H1 (cell line): ENCODE measurements at places on chromosomes 12 and 14.

DNA sequence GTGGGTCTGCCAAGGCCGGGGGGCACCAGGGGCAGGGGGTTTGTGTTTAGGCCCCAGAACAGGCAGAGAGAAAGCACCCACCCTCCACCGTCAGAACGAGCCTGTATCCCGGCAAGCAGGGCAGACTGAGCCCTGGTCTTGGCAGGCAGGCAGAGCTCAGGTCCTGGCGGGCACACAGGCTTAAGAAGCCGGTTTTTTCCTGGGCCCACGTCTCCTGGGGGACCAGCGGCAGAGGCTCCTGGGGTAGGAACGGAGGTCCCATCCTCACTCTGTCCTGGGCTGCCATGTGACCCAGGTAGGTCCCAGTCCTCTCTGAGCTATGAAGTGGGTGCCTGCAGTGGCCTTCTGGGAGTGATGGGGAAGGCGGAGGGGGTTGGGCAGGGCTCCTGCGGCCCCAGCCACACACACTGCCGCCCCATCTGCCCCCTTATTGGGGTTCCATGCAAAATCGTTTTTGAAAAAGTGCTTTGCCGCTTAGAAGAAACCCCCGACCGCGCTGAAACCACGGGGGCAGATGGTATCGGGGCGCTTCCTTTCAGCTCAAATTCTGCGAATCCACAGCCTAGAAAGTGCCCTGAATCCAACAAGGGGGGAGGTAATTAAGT lies 24.2 kb downstream of the SH2B3 start:
- DNase-seq: no peak

DNA sequence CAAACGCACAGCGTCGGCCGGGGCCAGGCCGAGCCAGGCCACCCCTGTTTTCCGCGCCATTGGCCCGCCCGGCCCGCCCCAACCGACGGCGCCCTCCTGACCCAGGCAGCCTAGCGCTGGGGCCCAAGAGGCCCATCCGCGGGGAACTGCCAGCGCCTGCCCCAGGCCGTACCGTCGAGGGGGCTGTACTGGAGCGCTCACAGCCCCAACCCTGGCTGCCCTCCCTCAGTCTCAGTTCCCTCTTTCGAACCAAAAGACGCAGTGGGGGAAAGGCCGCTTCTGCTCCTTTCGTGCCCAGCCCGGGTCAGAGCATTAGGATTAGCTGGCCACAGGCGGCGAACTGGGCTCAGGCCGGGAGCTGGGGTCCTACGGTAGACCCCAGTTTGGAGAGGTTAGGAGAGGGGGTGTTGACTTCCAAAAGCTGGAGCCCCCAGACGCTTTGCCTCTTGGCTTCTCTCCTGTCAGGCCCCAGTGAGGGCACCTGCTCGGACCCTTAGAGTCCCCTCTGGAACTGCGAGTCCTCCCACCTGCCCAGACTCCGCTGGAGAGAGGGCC lies 1.9 kb downstream of the NKX2-1 start:
- peak; percentile 70 for DNase-seq

DNA sequence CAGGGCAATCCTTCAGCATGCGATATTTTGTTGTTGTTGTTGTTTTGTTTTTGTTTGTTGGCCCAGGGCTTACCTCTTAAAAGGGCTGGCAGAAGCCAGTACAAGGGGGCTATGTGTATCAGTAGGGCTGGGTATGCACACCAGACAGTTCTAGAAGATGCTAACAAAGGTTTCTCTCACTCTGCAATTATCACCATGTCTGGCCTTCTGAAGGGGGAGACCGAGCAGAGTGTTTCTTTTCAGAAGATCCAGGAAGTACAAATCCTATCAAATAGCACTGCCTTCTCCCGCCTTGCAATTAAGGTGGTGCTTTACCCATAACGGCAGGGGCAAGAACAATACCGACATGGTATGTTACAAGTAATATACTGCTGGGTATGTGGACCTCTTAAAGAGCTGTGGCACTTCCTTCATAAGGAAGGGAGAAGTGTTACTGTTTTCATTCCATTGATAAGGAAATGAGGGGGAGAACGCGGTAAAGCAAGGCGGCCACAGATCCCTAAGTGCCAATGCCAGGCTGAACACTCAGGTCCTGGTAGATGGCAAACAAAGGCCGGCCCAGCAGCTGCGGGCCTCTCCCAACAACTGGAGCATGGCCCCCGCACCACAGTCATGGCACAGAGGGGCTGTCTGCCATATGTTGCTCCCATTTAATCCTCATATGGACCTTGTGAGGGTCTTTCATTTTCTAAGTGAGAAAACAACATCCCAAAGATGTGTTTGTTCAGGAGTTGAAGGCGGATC lies 19.2 kb upstream of the CACNA2D4 start:
- peak; percentile 29 for DNase-seq

GRCh38 chr14:65222440-65222858 lies 120.1 kb upstream of the MAX start:
- DNase-seq: peak; percentile 80

DNA sequence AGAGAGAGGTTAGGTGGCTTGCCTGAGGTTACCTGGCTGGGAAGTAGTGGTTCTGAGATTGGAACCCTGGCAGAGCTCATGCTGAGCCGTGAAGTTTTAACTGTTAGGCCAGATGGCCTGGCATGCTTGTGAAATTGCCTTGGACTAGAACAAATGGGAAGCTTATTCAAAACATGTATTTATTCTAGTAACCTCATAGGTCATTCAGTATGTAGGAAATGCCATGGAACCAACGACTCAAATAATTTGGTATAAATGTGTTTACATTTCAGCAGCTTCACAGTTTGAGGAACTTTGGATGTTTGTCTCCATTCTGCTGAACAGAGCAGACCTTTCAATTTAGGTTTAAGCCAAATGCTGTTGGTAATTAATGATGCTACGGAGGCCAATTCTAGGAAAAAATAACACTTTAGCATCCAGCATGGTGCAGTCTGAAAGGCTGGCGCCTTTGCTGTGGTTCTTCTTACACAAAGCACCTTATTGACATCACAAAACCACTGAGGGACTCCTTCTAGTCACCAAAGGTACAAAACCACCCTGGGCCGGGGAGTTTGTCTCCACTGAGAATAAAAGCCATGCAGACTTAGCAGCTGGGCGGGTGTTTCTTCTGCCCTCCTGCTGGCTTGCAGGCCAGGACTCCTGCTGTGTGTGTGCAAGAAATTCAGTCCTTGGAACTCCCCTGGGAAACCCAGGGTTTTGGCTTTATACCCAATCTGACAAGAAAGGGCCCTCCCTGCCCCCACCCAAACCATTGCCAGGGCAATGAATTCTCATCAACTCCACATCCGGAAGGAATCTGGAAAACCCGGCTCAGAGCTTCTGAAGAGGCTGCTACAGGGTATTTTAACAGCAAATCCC lies 64.2 kb downstream of the ELK3 start:
- DNase-seq: peak; percentile 34

GRCh38 chr12:46677749-46678148 lies 148.0 kb downstream of the SLC38A4 start:
- DNase-seq: no peak

GRCh38 chr12:24138041-24138440 lies 188.6 kb upstream of the SOX5 start:
- DNase-seq: no peak

DNA sequence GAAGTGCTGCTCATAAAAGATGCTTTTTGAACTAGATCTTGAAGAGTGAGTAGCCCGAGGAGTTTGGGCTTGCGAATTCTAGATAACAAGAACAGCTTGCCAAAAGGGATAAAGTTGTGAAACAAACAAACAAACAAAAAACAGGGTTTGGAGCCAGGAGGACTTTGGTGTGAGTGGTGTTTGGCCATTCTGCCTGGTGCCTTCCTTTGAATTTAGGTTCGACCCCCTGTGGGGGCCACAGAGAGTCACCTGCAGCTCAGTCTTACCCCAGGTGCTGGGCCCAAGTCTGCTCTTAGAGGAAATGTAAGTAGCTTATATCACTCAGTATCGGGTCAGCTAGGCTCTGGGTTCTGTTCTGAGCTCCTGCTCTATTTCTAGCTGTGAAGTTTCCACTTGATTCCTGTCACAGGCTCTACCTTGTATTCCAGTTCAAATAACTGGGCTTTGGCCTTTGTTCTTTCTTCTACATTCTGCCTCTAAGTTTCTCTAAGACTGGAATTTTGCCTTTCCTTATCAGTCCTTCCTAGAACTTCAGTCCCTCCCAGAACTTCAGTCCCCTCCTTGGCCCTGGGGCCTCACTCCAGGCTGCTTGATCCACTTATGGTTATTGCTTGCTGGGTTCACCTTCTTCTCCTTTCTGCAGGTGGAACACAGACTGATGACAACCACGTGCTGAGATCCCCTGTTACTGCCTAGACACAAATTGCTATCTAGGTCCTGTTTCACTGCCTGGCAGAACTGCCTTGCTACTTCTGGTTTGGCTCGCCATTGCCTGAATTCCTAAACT lies 20.5 kb upstream of the DUSP6 start:
- DNase-seq: no peak

GRCh38 chr14:105496831-105497591 lies 6.0 kb downstream of the TEDC1 start:
- DNase-seq: no peak

DNA sequence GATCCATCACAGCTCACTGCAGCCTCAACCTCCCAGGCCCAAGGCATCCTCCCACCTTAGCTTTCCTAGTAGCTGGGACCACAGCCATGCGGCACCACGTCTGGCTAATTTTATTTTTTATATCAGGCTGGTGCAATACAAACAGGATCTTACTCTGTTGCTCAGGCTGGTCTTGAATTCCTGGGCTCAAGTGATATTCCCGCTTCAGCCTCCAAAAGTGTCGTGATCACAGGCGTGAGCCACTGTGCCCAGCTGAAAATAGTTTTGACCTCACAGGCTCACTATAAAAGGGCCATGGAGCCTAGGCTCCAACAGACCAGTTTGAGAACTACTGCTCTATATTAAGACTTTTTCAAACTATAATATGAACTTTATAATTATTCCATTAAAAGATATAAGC lies 37.3 kb downstream of the SNX6 start:
- DNase-seq: no peak

GRCh38 chr14:77094672-77095284 lies 3.3 kb upstream of the CIPC start:
- peak; percentile 75 for DNase-seq
